CD4-positive, alpha-beta T cell treated with Interleukin-6 at 100 ng/mL for 8 hours (primary cell): ENCODE measurements at places on chromosomes 1 and 21.
A peak's percentile ranks its signal among the peaks of the same experiment; 100 is the strongest.

GRCh38 chr1:108114033-108114599 is 86.0 kb downstream of the SLC25A24 start:
- DNase-seq, result no peak

DNA sequence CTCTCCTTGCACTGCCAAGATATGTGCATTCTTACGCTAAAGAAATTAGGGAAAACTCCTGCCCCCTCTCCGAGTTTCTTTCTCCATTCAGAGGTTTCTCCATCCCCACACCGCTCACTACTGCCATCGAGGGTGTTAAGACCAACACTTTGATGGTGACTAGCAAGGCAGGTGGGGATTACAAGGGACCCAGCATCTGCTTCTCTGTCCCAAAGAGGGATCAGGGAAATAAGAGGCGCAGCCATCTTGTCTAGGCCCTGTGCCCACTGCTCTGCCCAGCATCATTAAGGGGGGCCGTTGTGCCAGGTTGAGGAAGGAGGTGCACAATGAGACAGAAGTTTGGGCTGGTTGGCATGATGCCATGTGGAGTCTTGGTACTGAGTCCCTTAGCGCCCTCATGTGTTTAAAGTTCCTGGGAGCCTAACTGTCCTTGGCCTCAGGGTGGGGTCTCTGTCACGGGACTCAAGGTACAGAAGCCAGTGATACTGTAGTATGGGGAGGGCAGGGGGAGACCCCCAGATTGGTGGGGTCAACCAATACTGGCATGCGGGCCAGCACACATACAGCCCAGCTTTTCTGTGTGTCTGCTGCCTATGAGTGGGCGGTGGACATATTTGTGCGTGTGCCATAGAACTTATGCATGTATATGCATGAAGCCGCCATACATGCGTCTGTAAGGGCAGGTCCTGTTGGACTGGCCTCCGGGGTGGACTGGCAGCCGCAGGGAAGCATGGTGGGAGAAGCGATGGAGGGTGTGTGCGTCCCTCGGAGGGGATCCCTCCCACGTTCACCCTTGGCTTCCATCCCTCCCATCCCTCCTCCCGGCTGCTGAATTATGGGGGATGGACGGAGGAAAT is 5.5 kb downstream of the EFNA3 start:
- no peak for DNase-seq

- DNase-seq, result no peak
Measured at GRCh38 chr1:6385488-6386191, 7.9 kb downstream of the ACOT7 start.

- DNase-seq, result peak; percentile 84
Measured at GRCh38 chr1:150560576-150561253, 11.5 kb downstream of the ADAMTSL4 start.

- no peak for DNase-seq
Measured at GRCh38 chr1:24656046-24656445, 12.9 kb downstream of the SRRM1 start.

GRCh38 chr1:231045286-231045685 is 5.2 kb upstream of the FAM89A start:
- DNase-seq, result no peak

DNA sequence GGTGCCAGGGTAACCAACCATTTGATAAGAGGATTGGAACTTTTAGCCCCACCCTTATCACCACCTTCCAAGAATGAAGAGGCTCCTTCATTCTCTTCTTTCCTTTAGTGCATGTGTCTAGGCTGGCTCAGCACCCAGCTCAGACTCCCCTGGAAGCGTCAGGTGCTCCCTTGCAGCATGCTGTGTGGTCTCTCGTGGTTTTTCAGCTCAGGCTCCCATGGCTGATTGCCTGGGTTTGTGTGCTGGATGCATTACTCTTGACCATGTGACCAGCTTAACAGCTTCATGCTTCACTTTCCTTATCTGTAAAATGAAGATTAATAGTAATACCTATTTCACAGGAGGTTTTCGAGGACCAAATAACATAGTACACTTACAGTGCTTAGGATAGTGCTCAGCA is 198.4 kb downstream of the HHAT start:
- DNase-seq, result no peak

GRCh38 chr1:214440219-214440965 is 111.0 kb downstream of the PTPN14 start:
- no peak for DNase-seq

GRCh38 chr1:22547818-22548462 is 15.3 kb upstream of the EPHA8 start:
- no peak for DNase-seq

DNA sequence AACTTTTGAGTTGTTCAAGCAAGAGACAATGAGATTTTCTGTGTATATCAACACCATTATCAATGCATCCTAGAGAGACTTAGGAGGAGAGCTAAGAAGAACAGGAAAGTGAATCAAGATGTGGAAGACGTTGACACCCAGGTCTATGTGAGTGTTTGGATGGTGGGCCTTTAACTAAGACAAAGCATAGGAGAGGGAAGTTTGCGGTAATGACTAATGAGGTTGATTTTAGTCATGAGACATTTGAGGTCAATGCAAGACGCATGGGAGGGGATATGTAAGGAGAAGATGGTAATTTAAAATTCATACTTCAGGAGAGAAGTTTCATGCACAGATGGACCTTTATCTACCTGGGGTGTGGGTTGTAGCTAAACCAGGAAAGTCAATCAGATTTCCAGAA is 269.6 kb downstream of the VAV3 start:
- DNase-seq, result no peak

DNA sequence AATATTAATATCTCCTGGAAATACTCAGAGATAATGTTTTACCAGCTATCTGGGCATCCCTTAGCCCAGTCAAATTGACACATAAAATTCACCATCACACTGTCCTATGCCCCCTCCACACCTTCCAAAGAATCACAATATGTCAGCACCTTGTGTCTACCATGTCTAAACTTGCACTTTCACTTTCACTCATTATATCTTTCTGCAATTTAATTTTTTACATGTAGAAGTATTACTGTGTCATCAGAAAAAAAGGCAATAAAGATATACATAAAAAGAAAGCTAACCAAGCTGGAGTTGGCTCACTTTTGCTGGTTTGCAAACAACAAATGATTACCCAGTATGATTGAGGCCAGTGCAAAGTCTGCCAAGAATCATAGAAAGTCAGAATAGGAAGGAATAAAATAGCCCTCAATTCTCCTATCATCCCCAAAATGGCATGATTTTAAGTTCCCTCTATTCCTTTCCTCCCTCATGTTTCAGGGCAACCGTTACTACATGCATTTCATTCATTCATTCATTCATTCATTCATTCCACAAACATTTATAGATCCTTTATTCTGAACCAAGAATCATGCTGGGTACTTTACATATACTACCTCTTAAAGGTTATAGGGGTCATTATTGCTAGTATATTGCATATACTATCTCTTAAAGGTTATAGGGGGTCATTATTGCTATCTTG is 5.9 kb upstream of the LUZP1 start:
- DNase-seq, result no peak

DNA sequence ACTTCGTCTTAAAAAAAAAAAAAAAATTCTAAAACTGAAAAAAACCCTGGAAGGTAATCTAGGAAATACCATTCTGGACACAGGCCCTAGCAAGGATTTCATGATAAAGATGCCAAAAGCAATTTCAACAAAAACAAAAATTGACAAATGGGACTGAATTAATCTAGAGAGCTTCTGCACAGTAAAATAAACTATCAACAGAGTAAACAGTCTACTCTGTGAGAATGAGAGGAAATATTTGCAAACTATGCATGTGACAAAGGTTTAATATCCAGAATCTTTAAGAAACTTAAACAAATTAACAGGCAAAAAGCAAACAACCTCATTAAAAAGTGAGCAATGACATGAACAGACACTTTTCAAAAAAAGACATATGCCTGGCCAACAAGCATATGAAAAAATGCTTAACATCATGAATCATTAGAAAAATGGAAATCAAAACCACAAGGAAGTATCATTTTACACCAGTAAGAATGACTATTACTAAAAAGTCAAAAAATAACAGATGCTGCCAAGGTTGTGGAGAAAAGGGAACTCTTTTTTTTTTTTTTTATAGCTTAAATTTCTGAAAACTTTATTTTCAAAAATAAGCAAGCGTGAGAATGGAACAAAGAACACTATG is 29.4 kb upstream of the RNPC3 start:
- no peak for DNase-seq

DNA sequence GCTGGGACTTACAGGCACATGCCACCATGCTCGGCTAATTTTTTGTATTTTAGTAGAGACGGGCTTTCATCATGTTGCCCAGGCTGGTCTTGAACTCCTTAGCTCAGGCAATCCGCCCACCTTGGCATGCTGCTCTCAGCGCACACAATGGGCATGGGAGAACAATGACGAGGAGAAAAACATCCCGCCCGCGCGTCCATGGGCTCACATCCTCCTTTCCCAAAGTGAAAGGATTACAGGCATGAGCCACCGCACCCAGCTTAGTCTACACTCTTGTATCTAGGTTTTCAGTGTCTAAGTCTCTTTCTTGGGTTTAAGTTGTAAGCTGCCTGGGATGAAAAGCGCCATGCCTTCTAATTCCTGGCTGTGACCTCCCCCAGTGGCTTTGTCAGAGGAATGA is 37.9 kb downstream of the CDK18 start:
- DNase-seq, result no peak

DNA sequence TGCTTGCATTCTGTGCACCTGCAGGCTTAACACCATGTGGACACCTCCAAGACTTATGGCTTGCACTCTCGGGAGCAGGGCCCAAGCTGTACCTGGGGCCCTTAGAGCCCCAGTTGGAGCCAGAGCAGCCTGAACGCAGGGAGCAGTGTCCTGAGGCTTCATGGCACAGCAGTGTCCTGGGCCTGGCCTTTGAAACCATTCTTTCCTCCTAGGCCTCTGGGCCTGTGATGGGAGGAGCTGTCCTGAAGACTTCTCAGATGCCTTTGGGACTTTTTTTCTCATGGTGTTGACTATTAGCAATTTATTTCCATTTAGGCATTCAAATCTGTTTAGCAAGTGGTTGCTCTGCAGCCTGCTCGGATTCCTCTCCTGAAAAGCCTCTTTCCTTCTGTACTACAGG is 11.0 kb downstream of the RPTN start:
- DNase-seq, result no peak

GRCh38 chr1:241485554-241485992 is 34.0 kb downstream of the FH start:
- DNase-seq, result no peak

GRCh38 chr21:43364851-43365424 is 62.0 kb downstream of the SIK1 start:
- DNase-seq, result no peak

- no peak for DNase-seq
Measured at GRCh38 chr1:14340002-14340785, 258.3 kb upstream of the KAZN start.

- DNase-seq, result no peak
Measured at GRCh38 chr1:30694280-30695175, 28.9 kb downstream of the MATN1 start.

GRCh38 chr1:107762751-107763390 is 202.1 kb downstream of the VAV3 start:
- no peak for DNase-seq

GRCh38 chr1:46295306-46295705 is 8.1 kb downstream of the LRRC41 start:
- no peak for DNase-seq

- DNase-seq, result no peak
Measured at GRCh38 chr21:34830386-34831170, 161.8 kb downstream of the CLIC6 start.

GRCh38 chr1:28971980-28972771 is 57.8 kb downstream of the EPB41 start:
- no peak for DNase-seq

DNA sequence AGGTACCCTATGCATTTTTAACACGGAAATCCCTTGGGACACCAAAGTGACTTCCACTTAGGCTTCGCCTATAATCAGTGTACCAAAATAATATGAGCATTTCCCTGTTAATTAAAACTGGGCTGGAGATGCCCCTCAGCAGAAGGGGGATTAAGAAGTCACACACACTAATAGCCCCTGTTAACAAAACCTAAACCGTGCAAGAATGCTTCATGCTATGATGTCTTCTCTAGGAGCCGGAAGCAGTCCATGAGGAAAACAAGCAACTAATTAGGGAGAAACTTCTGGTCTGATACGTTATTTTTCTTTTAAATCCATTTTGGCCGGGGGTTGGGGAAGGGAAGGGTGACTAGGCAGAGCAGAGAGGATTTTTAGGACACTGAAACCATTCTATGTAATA is 123.4 kb downstream of the ESRRG start:
- DNase-seq, result no peak

DNA sequence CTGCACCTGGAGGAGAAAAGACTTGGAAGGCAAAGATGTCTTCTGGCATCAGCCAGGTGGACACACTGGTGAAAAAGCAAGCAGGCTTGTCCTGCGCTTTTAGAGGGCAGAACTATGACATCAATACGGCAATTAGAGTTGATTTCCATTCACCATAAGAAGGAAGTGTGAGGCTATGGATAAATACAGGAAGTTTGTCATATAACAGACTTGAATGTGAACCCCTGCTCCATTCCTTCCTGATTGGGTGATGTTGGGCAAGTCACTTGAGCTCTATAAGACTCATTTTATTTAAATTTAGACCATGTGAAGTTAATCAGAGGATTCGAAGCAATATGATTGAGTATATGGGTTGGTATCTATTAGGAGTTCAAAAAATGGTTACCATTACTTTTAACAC is 137.8 kb downstream of the PLPP3 start:
- no peak for DNase-seq

DNA sequence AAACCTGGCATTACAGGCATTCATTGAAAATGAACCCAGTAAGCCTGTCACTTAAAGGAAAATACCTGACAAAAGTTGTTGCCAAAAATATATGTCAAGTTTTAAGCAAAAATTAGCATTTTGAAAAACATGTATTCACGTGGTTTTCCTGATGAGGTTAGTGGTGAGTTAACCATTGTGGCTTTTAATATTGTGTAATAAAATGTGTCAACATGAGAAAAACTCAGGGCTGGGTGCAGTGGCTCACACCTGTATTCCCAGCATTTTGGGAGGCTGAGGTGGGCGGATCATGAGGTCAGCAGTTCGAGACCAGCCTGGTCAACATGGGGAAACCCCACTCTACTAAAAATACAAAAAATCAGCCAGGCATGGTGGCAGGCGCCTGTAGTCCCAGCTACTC is 731.4 kb downstream of the KCNT2 start:
- DNase-seq, result no peak

- peak; percentile 44 for DNase-seq
Measured at GRCh38 chr1:235648954-235649367, 623 bp downstream of the GNG4 start.

DNA sequence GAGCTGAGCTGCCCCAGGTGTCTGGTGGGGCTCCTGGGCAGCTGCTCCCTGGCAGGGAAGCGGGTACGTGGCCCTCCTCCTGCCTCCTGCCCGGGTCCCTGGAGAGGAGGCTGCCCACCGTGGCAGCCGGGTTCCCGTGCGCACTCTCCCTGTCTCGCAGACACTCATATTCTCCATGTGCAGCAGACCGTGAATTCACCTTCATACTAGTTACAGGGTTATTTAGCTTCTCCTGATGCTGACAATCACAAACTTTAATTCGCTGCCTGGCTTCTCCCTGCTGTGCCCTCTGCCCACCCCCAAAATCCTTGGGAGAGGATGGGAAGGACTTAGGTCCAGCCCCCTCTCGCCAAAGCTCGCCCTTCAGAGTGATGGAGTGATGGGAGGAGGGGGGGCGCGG is 95.3 kb downstream of the CASZ1 start:
- DNase-seq, result no peak

GRCh38 chr21:45465105-45465504 is 60.1 kb downstream of the COL18A1 start:
- DNase-seq, result no peak

- DNase-seq, result no peak
Measured at GRCh38 chr1:54157401-54157800, 4.6 kb upstream of the CDCP2 start.
